Left cardiac atrium (tissue), 4 donors: ENCODE measurements at places on chromosomes 11 and 22. TPM values are rescaled to one million over a fixed set of nuclear protein-coding genes. Genes with fewer than 3 reads are reported as not detected.

The CBL gene
- 11.1 TPM for total RNA-seq

The OR2AG1 gene
- total RNA-seq, result not detected

GRCh38 chr11:45885921-45886721 lies 670 bp downstream of the MAPK8IP1 start:
- DNase-seq, result no peak

The CEND1 gene
- 0.58 TPM for total RNA-seq
